Stimulated activated CD8-positive, alpha-beta memory T cell treated with anti-CD3 and anti-CD28 coated beads, Interleukin-4, amount 100 ng/mL, for 4 hours (primary cell): ENCODE measurements at places on chromosomes 1 and 21.

- no peak for DNase-seq
Observed at GRCh38 chr1:229887043-229887822, 179.8 kb upstream of the GALNT2 start.

DNA sequence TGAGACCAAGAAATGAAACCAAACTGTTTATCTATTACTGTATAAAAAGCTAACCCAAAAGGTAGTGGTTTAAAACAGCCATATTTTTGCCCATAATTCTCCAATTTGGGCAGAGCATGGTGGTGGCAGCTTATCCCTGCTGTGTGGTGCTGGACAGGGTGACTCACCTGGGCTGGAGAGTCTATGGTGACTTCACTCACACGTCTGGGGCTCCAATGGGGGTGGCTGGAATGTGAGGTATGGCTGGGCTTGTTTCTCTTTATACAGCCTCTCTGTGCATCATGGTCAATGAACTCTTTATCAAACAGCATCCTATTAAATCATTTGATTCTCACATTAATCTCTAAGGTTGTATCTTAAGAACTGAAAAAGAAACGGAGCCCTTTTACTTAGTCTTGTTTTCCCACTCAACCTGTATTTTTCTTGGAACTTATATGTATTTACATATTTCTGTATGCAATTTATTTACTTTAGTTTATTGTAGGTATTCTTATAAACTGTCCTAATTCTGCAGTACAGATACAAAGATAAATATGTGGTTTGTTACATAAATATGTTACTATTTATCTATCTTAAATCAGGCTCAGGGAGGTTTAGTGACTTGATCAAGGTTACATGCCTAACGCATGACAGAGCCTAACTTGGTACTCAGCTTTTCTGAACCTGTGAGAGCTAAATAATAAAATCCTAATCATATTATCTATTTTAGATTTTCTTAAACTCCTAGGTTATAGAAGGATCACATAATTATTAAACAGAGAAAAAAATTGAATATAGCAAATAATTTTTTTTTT is 37.5 kb upstream of the WLS start:
- no peak for DNase-seq

DNA sequence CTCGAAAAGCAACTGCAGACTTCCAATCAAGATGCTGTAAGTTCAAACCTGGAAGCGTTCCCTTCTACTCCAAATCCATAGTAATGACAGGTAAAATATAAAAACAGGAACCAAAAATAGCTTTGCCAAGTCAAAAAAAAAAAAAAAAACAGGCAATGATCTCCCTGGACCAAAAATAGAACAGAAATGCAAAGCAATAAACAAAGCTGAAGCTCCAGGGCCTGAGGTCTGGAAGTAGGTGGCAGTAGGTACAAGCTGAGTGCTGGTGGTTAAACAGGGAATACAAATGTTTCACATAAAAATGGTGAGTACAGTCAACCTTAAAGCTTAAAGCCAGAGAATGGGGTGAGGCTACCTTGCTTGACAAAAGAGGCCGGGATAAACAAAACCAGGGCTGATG is 610.8 kb downstream of the SMYD3 start:
- no peak for DNase-seq

DNA sequence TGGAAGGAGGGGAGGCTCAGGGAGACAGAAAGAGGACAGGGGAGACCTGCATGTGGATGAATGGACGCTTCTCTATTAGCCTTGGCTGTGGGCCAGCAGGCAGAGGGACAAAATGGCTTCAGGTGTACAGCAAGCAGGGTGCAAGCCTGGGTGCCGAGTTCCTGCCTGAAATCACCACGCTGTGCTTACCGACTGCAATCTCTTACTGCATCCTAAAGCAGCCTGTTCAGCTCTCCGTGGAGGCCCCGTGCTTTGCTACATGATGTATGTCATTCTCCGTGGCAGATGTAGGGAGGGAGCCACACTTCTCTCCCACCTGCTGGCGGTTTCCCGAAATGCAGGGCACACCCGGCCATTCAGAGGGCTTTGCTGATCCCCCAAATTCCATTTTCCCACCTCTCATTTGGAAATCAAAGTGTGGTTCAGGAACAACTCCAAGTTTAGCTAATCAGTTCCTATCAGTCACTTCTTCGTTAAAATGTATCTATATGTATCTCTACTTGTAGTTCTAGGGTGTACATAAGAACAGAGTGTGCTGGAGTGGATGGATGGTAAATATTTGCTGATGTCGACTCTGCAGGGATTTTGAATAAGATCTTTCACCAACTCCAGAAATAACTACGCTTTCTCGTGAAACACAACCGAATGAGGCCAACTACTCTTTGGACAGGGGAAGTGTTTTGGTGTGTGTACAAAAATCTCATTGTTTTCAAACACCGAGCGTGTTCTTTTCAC is 122.3 kb upstream of the BACE2 start:
- DNase-seq = no peak

DNA sequence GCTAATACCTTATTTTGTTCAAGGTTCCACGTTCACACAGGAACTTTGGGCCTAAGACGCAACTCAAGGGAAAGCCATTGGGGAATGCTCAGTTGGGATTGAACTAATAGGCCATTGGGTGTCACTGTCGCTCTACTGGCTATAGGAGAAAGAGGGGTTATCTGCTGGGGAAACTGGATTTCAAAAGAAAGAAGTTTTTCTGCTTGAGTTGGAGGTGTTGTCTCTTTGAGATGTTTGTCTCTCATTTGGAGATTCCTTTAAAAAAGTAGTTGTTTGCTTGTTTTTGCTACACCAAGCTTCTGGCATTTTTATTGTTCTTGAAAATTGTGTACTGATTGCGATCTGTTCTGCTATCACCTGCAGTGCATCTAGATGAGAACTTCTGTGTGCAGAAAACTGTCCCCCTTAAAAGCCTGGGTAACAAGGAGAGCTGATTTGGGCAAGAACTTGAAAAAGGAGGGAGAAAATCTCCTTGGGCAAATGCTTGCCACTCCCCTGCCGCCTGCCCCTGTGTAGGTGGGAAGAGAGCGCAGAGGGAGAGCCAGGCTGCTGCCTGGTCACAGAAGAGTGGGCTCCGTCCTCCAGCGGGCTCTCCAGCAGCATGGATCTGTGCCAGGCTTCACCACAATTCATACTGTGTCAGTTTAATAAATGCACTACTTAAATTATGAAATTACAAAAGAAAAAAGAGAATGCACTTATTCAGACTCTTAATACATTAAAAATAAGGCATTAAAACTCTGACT is 39.9 kb downstream of the PEX14 start:
- no peak for DNase-seq

GRCh38 chr1:50084389-50084788 is 24.3 kb upstream of the ELAVL4 start:
- DNase-seq = no peak

DNA sequence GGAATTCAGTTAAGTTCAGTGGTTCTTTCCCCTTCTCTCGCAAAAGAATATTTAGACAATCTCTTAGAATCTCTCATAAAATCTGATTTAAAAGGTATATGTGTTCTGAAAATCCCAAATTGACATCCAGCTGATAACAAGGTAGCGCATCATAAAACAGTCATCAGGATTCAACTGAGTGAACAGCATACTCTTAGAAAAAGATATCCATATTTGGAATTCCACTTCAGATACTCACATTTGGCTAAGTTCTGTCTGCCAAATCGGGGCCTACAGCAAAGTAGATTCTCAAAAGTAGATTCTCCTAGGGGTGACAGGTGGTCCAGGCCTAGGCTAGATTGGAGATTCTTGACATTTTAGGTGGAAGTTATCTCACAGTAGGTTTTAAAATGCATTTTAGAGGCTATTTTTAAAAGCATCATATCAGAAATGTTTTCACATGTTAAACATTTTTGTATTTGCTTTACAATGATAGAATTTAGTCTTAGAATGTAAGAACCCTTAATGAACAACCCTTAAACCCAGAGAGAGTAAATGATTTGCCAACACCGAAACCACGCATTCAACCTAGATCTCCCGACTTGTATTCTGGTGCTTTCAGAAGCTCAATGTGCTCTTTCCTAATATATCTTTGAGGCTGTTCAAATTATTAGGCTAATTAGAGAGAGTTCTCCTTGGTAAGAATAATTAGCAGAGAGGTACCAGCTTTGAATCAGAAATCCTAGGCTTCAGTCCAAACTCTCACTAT is 318.9 kb downstream of the LMO4 start:
- DNase-seq = no peak

DNA sequence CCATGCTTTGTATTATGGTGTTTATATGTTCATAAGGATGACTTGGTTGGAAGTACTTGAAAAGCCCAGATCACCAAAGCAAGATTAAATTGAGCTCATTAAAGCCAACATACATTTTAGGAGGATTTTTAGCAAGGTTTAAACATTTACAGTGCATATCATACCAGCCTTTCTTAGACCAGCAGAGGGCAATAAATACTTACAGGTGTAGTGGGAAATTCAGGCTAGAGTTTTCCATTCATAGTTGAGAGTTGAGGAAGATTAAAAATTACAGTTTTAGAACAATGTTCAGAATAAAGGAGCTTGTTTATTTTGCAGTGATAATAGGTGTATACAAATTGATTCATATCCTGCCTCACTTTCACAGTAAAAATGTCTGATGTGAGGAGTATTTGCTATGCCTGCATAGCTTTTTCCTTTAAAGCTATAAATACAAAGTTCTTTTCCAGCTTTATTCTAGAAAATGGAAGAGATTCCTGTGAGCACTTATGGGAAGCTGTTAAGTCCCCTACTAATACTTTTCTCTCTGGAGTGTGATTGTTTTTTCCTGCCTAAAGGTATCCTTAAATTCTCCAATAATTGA is 35.3 kb downstream of the DTL start:
- no peak for DNase-seq

- no peak for DNase-seq
Observed at GRCh38 chr1:4638345-4638729, 16.1 kb upstream of the AJAP1 start.

GRCh38 chr1:168894397-168894903 is 165.4 kb upstream of the DPT start:
- DNase-seq = no peak

DNA sequence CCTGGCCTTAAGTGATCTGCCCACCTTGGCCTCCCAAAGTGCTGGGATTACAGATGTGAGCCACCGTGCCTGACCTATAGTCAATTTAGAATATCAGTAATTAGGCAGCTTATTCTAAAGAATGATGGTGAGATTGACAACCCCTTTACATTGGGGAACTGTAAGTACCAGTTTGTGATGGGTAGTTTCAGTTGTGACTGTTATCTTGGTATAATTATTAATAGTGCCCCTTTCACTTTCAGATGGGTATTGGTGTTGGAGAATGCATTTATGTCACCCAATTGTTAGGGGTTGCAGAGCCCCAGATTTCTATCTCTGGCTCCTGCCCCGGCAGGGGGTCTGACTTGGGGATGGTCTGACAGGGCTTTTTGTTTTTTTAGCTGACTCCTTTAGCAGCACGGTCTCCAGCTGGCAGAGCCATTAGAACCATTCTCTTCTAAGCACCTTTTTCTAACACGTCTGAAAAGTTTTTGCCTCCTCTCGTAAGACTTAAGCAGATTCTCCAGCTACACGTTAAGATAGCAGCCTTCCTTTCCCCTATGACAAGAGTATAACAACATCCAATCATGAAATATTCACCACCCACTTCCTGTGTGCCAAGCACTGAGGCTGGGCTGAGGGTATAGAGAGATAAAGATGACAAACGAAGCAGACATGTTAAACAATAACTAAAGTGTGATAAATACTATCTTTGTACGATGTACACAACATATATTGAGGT is 157.8 kb downstream of the SDCCAG8 start:
- no peak for DNase-seq

DNA sequence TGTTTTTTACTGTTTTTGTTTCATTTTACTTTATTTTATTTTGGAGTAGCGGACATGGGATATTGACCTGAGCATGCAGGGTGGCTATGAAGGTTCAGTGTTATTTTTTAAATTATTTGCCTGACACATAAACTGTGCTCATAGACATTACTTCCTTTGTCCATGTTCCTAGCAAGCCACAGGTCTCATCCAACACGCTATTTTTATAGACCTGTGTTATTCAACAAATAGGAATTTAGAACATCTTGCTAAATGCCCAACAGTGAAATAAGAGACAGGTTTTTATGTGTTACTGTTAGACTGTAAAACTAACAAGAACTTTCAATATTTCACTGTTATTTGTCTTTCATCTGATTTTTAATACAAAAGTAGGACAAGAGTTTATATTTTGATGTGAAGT is 756.4 kb downstream of the KCNT2 start:
- no peak for DNase-seq

DNA sequence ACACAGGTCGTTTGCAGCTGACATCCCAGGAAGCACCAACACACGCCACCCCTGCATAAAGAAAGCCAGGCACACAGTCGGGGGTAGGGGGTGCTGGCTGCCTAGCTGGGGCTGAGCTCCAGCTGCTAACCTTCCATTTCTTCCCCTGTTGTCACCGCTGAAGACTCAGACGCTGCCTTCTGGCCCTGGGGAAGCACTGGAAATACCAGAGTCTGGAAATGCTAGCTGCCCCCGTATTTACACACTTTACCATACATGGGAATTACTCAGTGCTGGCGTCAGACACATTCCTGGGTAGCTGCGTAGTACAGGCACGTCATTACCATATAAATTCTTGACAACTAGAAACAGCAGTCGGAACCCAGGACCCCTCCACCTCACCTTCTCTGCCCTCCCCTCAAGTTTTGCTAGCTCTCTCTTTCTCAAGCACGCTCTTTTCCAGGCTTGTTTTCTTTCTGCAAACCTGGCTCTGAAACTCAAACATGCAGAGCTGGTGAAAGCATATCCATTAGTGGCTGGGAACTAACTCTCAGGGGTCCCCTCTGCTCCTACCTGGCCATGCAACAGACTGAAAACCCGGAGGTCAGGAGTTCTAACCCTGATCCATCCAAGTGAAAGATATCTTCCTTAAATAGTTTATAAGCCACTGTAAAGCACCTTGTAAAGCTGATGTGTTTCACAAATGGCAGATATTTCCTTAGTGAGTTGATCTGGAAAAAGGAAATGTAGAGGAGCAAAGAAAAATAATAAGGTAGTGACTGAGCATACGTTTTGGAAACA is 3.3 kb downstream of the CSRP1 start:
- no peak for DNase-seq

DNA sequence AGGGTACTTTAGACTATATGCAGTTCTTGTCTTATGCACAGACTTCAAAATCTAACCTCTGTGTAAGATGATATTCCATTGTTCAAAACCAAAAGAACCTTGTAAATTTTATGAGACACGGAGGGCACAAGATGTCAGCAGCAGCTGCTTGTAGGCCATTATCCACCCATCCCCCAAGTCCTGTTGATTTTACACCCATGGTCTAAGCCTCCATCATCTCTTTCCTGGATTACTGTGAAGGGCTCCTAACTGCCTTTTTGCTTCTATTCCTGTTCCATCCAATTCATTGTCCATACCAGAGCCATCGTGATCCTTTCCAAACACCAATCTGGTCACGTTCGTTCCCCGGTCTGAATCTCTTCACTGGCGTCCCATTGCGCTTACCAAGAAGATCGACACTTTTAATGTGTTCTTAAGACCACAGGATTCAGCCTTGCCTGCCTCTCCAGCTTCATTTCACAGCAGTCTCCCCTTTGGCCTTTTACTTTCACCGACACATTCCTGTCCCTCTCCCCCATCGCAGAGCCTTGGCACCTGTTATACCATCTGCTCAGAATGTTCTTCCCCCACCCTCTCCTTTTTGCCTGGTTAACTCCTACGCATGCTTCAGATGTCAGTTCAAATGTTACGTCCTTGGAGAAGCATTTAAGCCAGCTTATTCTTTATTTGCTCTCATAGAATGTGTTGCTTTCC is 107.3 kb upstream of the POU3F1 start:
- no peak for DNase-seq

GRCh38 chr1:44151332-44151731 is 9.9 kb upstream of the KLF18 start:
- no peak for DNase-seq
